Brain pericyte (primary cell): ENCODE measurements at places on chromosomes 11 and 22.

DNA sequence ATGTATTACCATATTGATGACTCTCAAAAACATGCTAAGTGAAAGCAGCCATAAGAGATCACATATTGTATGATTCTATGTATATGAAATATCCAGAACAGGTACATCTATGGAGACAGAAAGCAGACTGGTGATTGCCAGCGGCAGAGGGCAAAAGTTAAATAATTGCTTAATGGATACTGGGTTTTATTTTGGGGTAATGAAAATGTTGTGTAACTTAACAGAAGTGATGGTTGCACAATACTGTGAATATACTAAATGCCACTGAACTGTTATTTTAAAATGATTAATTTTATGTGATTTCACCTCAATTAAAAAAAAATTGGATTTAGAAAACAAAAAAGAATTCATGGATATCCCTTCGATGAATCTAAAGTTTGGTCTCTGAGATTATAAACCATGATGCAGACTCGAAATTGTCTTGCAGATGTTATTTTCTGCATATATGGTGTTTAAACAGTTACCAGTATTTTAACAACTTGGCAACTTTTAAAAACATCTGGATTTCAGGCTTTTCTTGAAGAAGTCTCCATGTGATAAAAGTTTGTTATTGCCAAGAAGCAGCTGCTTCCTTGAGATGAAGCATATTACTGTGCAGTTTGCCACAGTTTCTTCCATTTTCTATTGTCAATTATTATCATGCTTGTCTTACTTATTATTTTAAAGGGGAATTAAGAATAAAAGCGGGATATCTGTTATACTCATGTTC, 38.1 kb downstream of the LARGE2 start:
- DNase-seq = no peak

DNA sequence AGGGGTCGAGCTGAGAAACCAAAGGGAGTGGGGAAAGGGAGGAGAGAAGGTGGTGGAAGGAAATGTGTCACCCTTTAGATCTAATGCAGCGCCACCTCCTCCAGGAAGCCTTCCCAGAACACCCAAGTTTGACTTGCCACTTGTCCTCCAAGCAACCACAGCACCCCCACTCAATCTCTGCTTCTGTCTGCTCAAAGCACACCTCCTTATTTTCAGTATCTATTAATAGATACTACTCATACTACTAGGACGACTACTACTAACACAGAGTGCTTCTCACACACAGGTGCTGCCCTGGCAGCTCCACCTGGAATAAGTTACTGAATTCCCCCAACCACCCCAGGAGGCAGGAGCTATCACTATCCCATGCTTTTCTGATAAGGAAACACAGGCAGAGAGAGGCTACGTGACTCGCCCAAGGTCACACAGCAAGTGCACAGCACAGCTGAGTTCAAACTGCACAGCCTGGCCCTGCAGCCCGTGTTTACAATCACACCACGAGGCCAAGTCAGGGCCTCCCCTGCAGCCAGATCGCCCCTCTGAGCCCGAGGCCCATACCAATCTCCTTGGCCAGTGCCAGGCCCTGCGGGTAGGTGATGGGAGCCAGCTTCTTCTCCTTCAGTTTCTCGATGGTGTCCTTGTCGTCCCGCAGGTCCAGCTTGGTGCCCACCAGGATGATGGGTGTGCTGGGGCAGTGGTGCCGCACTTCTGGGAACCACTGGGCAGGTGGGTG, 13.2 kb downstream of the RAC2 start:
- DNase-seq = no peak

GRCh38 chr11:35815556-35816315, 128.1 kb upstream of the LDLRAD3 start:
- no peak for DNase-seq

DNA sequence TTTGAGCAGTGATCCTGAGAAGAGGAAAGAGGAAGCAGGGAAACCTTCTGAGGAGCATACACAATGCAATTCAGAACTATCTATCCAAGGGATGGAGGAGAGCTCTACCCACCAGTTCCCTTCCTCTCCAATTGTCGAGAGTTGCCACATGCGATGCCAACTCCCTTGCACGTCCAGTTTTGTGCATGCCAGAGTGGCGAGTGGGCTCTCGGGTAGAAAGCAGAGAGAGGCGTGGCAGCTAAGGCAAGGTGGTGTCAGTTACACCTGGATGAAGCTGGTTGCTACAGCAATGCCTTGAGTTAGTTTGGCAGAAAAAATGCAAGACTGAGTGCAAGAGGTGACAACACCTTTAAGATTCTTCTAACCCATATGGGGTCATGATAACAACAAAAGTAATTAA, 420.4 kb upstream of the CCDC90B start:
- no peak for DNase-seq

GRCh38 chr11:113494021-113494420, 18.8 kb upstream of the DRD2 start:
- DNase-seq = no peak

- DNase-seq = no peak
These were observed 32.0 kb upstream of the TESMIN start for GRCh38 chr11:68783216-68783821.
